ENCODE measurements at places on chromosomes 11 and 22. TPM values are rescaled to one million over a fixed set of nuclear protein-coding genes. Genes with fewer than 3 reads are reported as not detected.

GRCh38 chr11:116229236-116229970, 543.4 kb downstream of the BUD13 start:
- H3K27me3 ChIP-seq = no peaks in the 10 kb centered on the region
- H3K27ac ChIP-seq = no peak overlapping the region
- no peaks in the 10 kb centered on the region for H3K4me1 ChIP-seq

- no peaks in the 10 kb centered on the region for H3K4me1 ChIP-seq
- H3K4me3 ChIP-seq = no peak within 1 kb of the TSS
- no peak within 1 kb of the TSS for H3K27ac ChIP-seq
Measured at GRCh38 chr11:93850594-93851018, at the start of gene VSTM5. TSS of gene VSTM5 (minus strand) at chr11:93850618. CDS start at chr11:93850502, 116 bp downstream.

- H3K36me3 ChIP-seq = no peaks in the 10 kb centered on the region
- H3K27ac ChIP-seq = peak overlapping the region; percentile 99
- peaks cover 62% of the 10 kb centered on the region for H3K4me1 ChIP-seq
- H3K4me3 ChIP-seq = peak overlapping the region; percentile 95
- no peak for DNase-seq
- no peaks in the 10 kb centered on the region for H3K27me3 ChIP-seq
Measured at GRCh38 chr11:67354075-67355022, 1.0 kb upstream of the POLD4 start.

GRCh38 chr11:69218946-69219720, 63.4 kb downstream of the SMIM38 start:
- H3K4me3 ChIP-seq = no peak overlapping the region
- DNase-seq = no peak
- no peaks in the 10 kb centered on the region for H3K27me3 ChIP-seq
- no peaks in the 10 kb centered on the region for H3K4me1 ChIP-seq
- H3K27ac ChIP-seq = no peak overlapping the region

RABL2B gene
- 12.4 TPM for total RNA-seq

MRPL17 gene
- 43.8 TPM for total RNA-seq

DNA sequence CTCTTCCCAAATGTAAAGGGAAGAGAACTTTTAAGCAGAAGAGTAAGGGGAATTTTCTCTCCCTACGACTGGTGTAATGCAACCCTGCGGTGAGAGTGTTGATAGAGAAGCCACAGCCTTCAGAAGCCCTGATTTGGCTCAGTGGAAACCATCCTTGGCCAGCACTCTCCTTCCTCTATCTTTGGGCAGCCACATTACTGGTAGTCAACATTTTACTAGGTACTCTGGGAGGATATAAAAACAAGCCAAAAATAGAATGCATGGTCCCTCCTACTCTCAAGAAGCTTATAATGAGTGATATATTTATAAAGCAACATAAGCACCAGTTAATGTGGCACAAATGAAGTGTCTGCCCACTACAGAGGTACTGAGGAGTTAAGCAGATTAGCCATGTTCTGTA, 201.8 kb upstream of the NCAM1 start:
- H3K27me3 ChIP-seq = no peaks in the 10 kb centered on the region
- H3K27ac ChIP-seq = no peak overlapping the region
- DNase-seq = no peak
- H3K4me3 ChIP-seq = no peak overlapping the region

DNA sequence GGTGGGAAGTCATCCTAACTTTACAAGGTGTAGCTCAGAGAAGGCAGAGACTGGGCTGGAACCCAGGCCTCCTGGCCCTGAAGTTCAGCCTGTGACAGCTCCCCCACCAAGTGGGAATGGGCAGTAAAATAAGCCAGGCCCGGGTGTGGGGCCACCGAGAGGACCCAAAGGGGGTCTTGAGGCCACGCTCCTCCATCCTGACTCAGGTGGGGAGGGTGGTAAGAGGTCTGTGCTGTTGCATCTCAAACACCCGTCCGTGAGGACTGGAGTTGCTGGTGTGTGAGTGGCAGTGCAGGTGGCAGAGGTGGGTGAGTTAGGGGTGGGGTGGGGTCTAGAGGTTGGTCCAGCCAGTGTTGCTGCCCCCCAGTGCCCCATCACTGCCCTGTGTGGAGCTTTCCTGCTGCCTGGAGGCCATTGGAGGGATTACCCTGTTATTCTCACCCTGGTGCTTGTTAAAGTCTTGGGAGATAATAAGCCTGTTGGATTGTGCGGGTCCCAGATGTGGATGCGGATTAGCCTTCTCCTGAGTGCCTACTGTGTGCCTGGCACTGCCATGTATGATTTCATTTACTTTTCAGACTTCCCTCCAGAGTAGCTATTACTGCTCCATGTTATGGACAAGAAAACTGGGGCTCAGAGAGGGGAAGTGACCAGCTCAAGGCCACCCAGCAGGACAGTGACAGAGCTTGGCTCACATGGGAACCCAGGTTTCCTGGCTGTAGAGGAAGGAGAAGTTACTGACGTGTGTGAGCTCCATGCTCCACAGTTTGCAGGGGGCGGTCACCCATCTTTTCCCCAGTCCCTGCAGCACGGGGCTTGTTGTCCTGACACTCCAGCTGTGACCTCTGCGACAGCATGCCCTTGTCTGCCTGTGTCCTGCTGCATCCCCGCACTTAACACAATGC, 12.9 kb downstream of the SERPINH1 start:
- peaks cover 24% of the 10 kb centered on the region for H3K36me3 ChIP-seq
- H3K4me1 ChIP-seq = no peaks in the 10 kb centered on the region
- no peaks in the 10 kb centered on the region for H3K27me3 ChIP-seq

DNA sequence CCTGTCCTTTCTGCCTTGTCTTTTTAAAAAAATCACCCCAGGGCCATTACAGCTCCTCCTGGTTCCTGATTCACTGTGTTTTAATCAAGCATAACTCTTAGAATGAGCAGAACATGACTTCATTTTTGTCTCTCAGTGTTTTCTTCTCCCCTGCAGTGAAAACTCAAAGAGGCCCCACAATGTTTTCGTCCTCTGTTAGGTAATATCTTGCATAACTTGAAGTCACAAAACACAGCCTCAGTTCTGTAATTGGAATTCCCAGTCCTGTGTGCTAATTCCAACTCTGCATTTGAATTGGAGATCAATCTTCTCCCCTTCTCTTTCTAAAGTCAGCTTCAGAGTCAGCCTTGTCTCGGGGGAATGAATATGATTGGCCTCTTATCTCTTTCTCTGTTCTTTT, 186.5 kb upstream of the NAV2 start:
- no peak overlapping the region for H3K27ac ChIP-seq
- no peaks in the 10 kb centered on the region for H3K27me3 ChIP-seq
- H3K36me3 ChIP-seq = no peaks in the 10 kb centered on the region
- no peaks in the 10 kb centered on the region for H3K4me1 ChIP-seq

MAP6 gene
- total RNA-seq = 1.3 TPM

TEX12 gene
- total RNA-seq = 0.09 TPM

DNA sequence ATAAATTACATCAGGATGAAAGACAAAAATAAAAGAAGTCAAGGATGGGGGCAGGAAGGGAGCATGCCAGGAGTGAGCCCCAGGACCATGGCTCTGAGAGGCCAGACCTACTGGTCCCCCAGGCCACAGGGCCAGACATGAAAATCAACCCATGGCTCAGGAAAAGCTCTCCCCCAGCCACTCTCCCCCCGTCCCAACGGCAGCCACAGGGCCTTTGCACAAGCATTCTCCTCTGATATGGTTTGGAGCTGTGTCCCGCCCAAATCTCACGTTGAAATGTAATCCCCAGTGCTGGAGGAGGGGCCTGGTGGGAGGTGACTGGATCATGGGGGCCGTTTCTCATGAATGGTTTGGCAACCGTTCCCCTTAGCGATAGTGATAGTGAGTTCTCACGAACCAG, 80.8 kb upstream of the ANO1 start:
- no peak for DNase-seq
- no peaks in the 10 kb centered on the region for H3K36me3 ChIP-seq
- H3K27me3 ChIP-seq = no peaks in the 10 kb centered on the region
- no peak overlapping the region for H3K4me3 ChIP-seq
- H3K27ac ChIP-seq = no peak overlapping the region

- no peaks in the 10 kb centered on the region for H3K27me3 ChIP-seq
- no peak for DNase-seq
- H3K4me1 ChIP-seq = no peaks in the 10 kb centered on the region
- no peak overlapping the region for H3K4me3 ChIP-seq
- no peaks in the 10 kb centered on the region for H3K36me3 ChIP-seq
Measured at GRCh38 chr11:2347308-2347830, 29.7 kb upstream of the CD81 start.

GRCh38 chr11:126499131-126499752, 143.8 kb downstream of the ST3GAL4 start:
- DNase-seq = no peak
- H3K36me3 ChIP-seq = no peaks in the 10 kb centered on the region
- H3K27me3 ChIP-seq = peaks cover 32% of the 10 kb centered on the region

- peaks cover 39% of the 10 kb centered on the region for H3K36me3 ChIP-seq
- H3K4me1 ChIP-seq = peaks cover 18% of the 10 kb centered on the region
- H3K4me3 ChIP-seq = peak overlapping the region; percentile 95
Measured at GRCh38 chr11:34104680-34105078, 750 bp upstream of the NAT10 start.
